ENCODE measurements at places on chromosomes 6 and 20.

DNA sequence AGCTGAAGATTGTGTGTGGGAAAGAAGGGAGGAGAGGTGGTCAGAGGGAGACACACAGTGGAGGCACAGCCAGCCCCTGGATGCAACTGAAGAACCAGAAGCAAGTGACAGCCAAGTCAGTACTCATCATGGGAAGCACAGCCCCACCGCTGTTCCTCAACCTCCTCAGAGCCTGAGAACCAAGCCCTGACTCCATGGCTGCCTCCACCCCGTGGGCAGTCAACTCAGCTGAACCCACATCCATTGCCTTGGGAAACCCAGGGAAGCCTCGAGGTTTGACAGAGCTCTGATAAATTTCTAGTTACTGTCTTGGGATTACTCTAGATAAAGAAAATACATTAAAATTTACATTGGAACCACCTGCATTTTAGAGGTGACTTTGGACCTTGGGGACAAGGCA, 29.6 kb downstream of the ALDH5A1 start:
- no peak for DNase-seq

- no peak for DNase-seq
Measured at GRCh38 chr6:130882370-130882769, 55.2 kb downstream of the SMLR1 start.

DNA sequence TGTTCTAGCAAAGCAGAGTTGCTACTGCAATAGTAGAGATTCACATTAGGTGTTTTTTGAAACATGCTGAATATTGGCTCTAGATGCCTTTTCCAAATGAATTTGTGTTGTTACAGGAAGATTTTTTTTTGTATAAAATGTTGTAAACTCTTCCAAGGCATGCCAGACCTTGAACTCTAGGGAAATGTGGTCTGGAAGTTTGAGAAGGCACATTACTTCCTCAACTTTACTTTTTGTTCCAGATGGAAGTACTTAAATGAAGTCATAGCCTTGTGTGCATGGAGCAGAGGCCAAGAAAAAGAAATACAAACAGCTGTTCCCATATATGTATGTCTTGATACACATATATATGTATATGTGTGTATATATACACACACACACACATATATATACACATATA, 585.7 kb upstream of the MARCKS start:
- no peak for DNase-seq

- no peak for DNase-seq
Measured at GRCh38 chr6:168170841-168171601, 92.0 kb upstream of the FRMD1 start.

DNA sequence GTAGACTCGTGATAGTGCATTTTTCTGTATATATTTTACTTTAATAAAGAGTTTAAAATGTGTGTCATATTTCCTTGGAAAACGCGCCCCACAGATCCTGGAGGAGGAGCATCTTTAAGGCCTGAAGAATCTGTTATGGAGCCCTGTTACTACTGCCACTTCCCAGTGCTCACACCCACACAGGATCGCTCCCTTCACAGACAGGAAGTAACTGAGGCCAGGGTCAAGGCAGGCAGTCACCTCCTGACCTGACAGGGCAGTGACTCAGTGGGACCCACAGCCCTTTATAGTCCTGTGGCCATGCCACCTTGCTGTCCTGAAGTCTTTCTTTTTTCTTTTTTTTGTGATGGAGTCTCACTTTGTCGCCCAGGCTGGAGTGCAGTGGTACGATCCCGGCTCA, 9.0 kb downstream of the RRBP1 start:
- DNase-seq = no peak

GRCh38 chr6:22647719-22648118, 78.4 kb downstream of the HDGFL1 start:
- DNase-seq = no peak

- DNase-seq = no peak
Measured at GRCh38 chr20:5171064-5171789, 44.4 kb downstream of the CDS2 start.

GRCh38 chr20:8964959-8965562, 103.8 kb upstream of the PLCB4 start:
- no peak for DNase-seq

- no peak for DNase-seq
Measured at GRCh38 chr6:1995636-1996035, 249.8 kb downstream of the GMDS start.
